T-cell (primary cell): ENCODE measurements at places on chromosomes 7 and 10. TPM values are rescaled to one million over a fixed set of nuclear protein-coding genes. Genes with fewer than 3 reads are reported as not detected.

FANK1 gene
- not detected for total RNA-seq

DNA sequence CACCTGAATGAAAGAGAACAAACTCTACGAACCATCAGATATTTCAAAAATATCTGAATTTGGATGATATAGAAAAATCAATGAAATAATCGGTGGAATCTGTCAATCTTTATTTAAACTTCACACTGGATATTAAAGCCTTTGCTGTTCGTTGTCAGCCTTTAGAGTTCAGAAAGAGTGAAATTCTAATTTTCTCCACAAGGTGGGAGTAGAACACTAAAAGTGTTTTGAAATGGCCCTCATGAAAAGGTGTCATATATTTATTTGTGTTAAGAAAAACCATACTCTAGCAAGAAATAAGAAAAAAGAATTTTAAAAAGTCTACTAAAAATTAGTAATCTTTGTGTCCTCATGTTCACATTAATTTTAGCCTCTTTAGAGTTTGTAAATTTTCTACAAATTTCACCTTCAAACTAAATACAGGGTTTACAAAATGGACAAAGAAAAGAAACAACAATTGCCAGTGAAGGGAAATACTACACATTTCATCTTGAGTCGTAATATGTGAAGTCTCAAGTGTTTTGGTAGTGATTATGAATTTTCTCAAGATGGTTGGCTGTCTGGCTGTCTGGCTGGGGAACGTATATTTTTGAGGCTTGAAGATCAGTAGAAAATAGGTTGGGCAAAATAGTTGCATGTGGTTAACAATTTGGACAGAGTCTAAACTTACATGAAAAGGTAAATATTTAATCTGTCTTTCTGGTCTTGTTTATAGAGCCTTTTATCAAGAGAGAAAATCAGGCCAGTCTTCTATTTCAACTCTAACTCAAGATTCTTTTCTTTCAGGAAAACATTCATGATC lies 43.7 kb downstream of the DNAJB9 start:
- no peak overlapping the region for H3K27ac ChIP-seq
- DNase-seq, result no peak
- no peaks in the 10 kb centered on the region for H3K36me3 ChIP-seq
- H3K27me3 ChIP-seq, result no peaks in the 10 kb centered on the region
- no peak overlapping the region for H3K4me3 ChIP-seq

GPR26 gene
- not detected for total RNA-seq

- H3K27me3 ChIP-seq, result no peaks in the 10 kb centered on the region
- no peak for DNase-seq
- H3K4me1 ChIP-seq, result peaks cover 65% of the 10 kb centered on the region
- H3K36me3 ChIP-seq, result no peaks in the 10 kb centered on the region
These were observed 121.2 kb downstream of the FAM107B start for GRCh38 chr10:14653271-14654161.

- DNase-seq, result no peak
- H3K27ac ChIP-seq, result no peak overlapping the region
- H3K36me3 ChIP-seq, result no peaks in the 10 kb centered on the region
- H3K27me3 ChIP-seq, result peaks cover 4% of the 10 kb centered on the region
- H3K4me3 ChIP-seq, result no peak overlapping the region
- no peaks in the 10 kb centered on the region for H3K4me1 ChIP-seq
These were observed 33.6 kb upstream of the RAPGEF5 start for GRCh38 chr7:22390516-22390915.

DNA sequence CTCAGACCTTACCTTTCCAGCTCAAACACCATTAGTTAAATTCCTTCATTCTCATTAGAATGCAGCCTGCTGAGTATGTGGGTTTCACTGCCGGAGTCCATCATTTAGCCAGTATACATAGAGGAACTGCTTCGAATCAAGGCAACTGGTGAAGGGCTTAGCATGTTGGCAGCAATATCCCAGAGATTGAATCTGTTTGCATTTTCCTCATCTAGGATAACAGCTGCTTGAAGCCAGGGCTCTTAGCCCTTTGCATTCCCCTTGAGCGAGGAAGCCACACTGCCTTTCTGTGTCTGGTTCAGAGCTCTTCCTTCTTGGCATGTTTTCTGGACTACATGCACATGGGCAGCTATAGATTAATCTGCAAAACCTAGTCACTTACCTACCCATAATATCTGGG lies 14.7 kb downstream of the NODAL start:
- DNase-seq, result no peak
- H3K36me3 ChIP-seq, result peaks cover 69% of the 10 kb centered on the region
- H3K27me3 ChIP-seq, result no peaks in the 10 kb centered on the region

DNA sequence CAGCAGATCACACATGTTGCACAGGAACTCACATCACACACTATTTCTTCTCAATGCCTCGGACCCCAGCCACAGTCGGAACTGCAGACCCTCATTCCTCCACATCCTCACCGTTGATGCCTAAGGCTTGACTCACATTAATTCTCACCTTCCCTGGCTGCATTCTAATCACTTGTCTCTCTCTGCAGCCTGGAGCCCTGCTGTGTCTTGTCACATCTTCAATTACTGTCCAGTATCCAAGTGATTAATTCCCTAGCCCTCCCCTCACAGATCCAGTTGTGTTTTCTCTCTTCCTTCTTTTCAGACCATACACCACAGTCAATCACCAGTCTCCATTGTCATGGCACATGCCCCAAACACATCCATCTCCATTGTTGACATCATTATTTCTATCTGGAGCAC lies 592.4 kb upstream of the IGFBP3 start:
- H3K4me1 ChIP-seq, result no peaks in the 10 kb centered on the region
- no peaks in the 10 kb centered on the region for H3K36me3 ChIP-seq
- no peaks in the 10 kb centered on the region for H3K27me3 ChIP-seq
- no peak for DNase-seq
- H3K4me3 ChIP-seq, result no peak overlapping the region
- no peak overlapping the region for H3K27ac ChIP-seq

ZNF789 gene
- 24.6 TPM for total RNA-seq

DNA sequence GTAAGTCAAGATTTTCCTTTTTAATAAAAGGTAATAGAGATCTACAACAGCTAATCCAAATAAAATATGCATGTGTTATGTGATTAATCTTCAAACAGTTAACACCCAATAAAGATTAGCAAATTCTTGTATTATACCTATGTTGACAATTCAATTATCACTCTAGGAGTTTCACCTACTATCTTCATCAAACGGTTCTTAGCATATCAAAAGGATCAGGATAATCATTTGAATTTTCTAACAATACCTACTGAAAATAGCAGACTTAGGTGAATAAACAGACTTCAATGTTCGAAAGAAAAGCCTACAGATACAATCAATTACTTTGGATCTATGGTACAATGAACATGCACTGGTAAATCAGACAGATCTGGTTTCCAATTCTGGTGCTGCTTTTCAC lies 268.3 kb downstream of the CACNA2D1 start:
- H3K27me3 ChIP-seq, result no peaks in the 10 kb centered on the region
- H3K4me3 ChIP-seq, result no peak overlapping the region
- H3K4me1 ChIP-seq, result no peaks in the 10 kb centered on the region
- no peak overlapping the region for H3K27ac ChIP-seq

GPR158 gene
- total RNA-seq, result not detected
